ENCODE measurements at places on chromosomes 6 and 20.

GRCh38 chr6:76703285-76703684 is 630.8 kb upstream of the IMPG1 start:
- DNase-seq: no peak

GRCh38 chr6:11766043-11766442 is 12.6 kb downstream of the ADTRP start:
- no peak for DNase-seq

- no peak for DNase-seq
These were observed 61.6 kb downstream of the RPRD1B start for GRCh38 chr20:38095017-38095686.

- no peak for DNase-seq
These were observed 459.5 kb downstream of the EPM2A start for GRCh38 chr6:145275787-145276186.

- no peak for DNase-seq
These were observed 38.9 kb upstream of the STX16 start for GRCh38 chr20:58612121-58612691.

DNA sequence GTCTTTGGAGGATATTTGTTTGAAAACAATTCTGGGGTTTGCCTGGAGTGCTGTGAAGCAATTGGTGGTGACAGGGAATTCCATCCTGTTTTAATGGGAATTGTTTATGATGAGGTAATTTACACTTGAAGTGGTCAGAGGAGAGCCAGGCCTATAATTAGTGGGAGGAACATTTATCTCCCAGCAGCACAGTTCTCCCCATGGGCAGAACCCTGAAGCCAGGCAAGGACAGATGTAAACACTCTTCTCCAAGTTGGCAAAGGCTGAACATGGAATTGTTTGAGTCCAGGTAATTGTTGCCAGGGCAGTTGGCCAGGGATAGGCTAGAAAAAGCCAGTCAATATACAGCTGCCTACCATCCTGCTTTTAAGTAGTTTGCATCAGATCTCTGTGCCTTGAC is 789.7 kb downstream of the FRK start:
- DNase-seq: peak; percentile 95

GRCh38 chr20:20888266-20888656 is 175.8 kb upstream of the RALGAPA2 start:
- no peak for DNase-seq

DNA sequence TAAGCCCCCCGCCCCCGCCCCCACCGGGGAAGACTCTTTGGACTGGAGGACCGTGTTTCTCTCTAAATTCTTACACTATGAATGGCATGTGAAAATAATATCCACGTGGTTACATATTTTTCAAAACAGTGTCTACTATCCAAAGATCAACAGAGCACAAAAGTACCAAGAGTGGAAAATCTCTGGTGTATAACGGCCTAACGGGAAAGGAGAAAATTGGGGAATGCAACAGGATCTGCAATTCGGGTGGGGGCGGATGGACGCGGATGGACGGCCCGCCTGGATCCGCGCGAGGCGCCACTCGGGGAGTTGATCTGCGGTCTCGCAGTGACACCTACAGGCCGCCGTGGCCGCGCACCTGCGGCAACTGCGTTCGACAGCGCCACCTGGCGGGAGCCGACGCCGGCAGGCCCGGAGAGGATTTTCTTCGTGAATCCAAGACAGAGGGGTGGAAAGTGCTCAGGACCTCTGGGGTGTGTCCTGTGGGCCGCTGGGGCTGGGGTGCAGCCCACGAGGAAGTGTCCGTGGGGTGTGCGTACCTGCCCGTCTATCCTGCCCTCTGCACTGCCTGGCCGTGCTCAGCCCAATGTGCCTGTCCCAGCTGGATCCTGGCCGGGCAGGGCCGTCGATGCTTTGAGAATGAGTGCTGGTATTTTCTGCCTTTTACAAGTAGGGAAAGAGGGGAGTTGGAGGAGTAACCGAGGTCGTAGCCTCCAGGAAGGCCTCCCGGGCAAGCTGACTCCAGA is 18.6 kb downstream of the ANKRD60 start:
- DNase-seq: peak; percentile 59

- DNase-seq: no peak
These were observed 363.4 kb upstream of the JARID2 start for GRCh38 chr6:14882394-14883026.

DNA sequence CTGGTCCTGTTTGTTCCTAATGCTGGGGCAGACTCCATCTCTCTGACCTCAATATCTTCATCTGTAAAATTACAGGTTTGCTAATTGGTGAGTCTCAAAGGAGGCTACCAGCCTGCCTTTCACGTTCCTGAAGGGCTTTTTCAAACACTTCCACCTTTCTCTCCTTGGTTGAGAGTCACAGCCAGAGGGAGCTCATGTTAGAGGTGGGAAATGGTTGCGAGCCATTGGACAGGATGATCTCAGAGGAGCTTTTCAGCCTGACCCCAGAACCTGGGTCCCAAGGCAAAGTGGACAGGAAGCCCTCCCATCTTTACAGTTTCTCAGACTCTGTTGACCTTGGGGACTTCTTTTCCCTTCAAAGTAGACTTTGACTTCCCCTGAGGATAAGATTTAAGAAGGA is 37.6 kb downstream of the NDUFAF5 start:
- DNase-seq: no peak

DNA sequence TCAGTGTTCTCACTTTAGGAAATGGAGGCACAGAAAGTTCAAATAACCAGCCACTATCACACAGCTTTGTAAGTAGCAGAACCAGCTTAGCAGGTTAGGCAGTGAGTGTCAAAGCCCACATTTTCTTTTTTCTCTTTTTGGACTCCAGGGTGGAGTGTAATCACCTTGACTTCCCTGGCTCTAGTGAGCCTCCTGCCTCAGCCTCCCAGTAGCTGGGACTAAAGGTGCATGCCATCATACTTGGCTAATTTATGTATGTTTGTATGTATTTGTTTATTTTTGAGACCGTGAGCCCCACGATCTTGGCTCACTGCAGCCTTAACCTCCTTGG is 7.8 kb upstream of the NCOA3 start:
- no peak for DNase-seq

- DNase-seq: peak; percentile 40
These were observed 1.4 kb downstream of the GRIK2 start for GRCh38 chr6:101394936-101395335.

DNA sequence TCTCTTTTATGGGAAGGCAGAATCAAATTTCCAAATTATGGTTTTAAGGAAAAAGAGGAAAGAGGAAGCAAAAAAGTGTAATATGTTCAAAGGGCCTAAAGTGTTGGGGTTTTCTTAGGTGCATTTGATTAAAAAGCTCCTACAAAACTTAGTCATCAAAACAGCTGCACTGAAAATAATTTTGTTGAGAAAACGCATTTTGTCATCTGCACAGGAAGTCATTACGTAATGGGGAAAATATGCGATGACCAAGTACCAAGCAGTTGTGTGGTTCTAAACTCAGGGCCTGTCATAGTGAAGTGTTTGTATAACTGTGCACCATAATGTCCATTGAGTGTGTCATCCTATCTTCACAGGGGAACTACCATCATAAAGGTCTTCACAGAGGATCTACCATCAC is 15.6 kb downstream of the HAO1 start:
- no peak for DNase-seq

DNA sequence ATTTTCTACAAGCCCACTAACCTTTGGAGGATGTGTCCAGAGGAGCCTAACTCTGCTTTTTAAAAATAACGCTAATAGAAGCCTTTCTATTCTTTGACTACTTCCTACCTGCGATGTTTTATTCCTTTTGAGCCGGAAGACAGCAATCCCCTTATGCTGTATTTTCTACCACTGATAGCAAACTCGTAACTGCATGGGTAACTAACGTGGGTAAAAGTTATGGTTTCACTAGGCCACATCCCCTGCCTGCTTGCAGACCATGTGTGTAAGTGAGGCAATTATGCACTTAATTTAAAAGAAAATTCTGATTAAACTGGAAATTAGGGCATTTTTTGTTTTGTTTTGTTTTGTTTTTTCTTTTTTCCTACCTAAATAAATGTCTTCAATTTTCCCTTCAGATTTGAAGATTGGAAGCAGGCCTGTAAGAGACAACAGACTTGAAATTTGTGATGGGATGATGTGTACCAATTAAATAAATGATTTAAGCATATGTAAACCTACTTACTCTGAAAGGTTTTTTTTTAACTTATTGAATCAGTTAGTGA is 931 bp downstream of the UFL1 start:
- DNase-seq: no peak
